ENCODE measurements at places on chromosomes 7 and 10.

DNA sequence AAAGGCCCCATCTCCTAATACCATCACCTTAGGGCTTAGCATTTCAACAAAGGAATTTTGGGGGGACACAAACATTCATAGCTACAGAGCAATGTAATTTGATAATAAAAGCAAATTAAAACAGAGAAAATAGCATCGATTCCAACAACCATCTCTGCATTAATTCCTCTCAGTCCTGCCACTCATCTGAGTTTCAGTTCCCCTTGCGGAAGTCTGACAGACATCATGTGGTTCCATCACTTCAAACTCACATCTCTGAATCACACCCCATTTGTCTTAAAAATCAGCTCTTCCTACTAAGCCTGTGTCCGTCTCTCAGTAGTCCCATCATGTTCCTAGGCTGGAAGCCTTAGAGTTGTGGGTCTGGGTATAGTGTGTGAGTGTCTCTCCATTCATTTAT is 3.6 kb downstream of the ADCK2 start:
- no peak for DNase-seq

DNA sequence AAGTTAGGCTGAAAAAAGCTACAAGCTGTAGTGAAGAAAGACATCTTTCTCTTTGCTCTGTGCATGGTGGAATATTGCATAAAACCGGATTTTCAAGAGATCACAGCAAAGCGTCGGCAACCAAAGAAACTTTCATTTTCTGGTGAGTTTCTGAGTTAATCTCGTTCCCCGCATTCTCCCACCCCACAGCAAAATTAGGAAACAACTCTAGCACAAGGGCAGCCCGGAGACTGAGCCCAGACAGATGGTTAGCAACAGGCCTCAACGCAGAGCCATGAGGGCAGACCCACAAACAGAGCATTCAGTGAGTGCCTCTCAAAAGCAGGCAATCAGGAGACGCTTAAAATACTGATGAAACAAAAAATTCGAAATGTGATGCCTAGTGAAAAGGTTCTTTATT is 396.1 kb upstream of the KLF6 start:
- DNase-seq = no peak

- DNase-seq = no peak
Measured at GRCh38 chr7:52917982-52918578, 117.4 kb upstream of the POM121L12 start.

GRCh38 chr10:43891241-43891640 is 242.6 kb upstream of the ZNF32 start:
- DNase-seq = no peak

- DNase-seq = no peak
Measured at GRCh38 chr10:30903397-30904138, 128.1 kb downstream of the ZNF438 start.

GRCh38 chr7:75905785-75906604 is 9.0 kb upstream of the POR start:
- no peak for DNase-seq

- no peak for DNase-seq
Measured at GRCh38 chr7:274266-274665, 15.7 kb upstream of the FOXL3 start.

DNA sequence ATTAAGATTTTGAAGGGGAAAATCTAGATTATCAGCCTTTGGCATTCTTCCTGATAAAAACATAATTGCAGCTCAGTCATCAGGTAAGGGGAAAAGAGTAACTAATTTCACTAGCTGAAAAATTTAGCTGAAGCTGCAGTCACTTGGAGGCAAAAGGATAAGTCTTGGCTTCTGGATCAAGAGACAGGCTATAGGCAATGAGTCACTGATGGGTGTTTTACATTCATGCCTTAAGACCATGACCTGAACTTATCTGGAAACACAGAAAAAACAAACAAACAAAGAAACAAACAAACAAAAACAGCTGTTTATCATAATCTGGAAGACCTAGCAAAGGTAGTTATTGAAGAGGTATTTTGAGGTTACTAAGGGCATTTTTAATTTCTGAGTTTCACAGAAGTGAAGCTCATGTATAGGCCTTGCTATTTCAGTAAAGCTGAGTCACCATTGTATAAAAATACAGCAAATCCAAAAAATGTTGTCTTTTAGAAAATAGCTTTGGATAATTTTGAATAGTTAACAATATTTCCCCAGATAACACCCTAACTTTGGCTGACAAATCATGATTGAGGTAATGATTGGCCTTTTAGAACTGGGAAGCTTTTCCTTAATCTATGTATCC is 40.3 kb downstream of the ZNF22 start:
- DNase-seq = no peak

DNA sequence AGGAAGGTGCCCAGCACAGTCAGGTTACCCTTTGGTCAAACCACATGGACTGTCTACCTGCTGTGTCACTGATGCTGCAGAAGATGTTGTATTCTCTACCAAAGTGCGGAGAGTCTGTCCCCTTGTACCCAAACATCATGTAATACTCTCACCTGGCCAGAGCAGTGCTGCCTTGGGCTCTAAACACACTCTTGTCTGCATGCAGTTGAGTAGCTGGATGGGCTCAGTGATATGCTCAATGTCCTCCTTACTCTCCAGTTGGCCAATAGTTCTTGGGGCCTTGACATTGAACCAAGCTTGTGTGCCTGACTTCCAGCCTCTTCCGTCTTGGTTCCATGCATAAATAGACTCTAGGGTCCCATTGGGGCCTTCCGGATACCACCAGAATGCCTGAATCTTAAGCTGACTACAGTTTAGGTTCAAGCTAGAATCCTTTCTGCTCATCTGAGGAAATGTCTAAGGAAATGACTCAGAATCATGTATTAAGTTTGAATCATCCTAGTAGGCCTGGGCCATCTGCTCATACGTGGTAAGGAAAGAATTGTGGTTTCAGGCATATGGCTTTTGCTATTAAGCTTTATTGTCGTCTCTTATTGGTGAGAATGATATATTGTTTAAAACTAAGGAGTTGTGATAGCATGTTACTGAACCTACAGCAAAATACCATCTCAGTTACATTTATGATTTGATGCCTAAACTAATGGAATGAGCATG is 118.0 kb downstream of the OTUD1 start:
- no peak for DNase-seq

GRCh38 chr10:29028486-29028885 is 260.4 kb upstream of the LYZL1 start:
- no peak for DNase-seq

DNA sequence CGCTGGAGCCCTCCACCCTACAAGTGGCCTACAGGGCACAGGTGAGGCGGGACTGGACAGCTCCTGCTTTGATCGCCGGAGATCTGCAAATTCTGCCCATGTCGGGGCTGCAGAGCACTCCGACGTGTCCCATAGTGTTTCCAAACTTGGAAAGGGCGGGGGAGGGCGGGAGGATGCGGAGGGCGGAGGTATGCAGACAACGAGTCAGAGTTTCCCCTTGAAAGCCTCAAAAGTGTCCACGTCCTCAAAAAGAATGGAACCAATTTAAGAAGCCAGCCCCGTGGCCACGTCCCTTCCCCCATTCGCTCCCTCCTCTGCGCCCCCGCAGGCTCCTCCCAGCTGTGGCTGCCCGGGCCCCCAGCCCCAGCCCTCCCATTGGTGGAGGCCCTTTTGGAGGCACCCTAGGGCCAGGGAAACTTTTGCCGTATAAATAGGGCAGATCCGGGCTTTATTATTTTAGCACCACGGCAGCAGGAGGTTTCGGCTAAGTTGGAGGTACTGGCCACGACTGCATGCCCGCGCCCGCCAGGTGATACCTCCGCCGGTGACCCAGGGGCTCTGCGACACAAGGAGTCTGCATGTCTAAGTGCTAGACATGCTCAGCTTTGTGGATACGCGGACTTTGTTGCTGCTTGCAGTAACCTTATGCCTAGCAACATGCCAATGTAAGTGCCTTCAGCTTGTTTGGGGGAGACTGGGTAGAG is at the start of gene COL1A2:
TSS of gene COL1A2 (plus strand) at position 459 of the 704 bp plus-strand sequence. CDS start at position 596, 137 bp downstream.
- no peak for DNase-seq

- no peak for DNase-seq
Measured at GRCh38 chr7:37031571-37032257, 307.4 kb upstream of the AOAH start.

DNA sequence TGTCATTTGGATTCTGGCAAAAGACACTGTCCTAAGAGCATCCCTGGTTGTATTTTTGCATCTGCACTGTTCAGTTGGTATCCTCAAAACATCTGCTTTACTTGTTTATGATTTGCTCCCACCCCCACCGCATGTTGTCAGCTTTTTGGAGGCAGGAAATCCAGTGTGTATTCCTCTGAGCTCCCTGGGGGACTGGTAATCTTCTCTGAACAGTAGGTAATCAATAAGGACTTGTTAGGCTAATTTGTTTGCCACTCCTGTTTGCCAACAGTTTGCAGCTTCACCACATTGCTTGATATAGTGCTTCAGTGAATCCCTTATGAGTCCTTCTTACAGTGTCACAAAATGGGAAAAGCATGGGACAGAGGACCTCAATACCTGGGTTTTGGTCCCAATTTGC is 49.1 kb downstream of the FEZF1 start:
- DNase-seq = no peak

DNA sequence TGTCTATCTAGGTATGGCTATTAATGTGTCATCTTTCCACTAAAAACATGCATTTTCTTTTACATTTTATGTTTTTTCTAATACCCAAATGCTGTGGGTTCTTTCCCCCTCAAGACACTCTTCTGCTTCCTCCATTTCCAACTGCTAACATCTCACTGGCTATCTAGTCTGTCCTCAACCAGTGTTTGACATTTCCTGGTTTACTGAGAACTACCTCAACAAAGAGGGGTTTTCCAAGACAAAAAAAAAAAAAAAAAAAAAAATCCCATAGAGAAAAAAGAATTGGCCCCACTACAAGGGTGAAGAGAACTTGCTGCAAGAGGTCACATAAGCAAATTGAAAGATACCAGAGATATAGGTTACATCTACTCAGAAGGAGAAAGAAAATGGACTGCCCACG is 359.7 kb downstream of the CRPPA start:
- DNase-seq = no peak

DNA sequence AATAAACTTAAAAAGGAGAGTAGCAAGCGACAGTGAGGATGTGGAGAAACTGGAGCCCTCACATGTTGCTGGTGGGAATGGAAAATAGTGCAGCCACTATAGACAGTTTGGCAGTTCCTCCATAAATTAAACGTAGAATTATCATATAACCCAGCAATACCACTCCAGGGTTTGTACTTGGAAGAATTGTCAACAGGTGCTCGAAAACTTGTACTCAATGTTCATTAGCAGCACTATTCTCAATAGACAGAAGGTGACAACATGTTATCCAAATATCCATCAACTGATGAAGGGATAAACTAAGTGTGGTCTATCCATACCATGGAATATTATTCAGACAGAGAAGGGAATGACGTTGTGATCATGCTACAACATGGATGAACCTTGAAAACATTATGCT is 71.9 kb downstream of the GALNT11 start:
- DNase-seq = no peak

- DNase-seq = peak; percentile 12
Measured at GRCh38 chr7:32164341-32164996, 94.3 kb upstream of the PDE1C start.

- DNase-seq = no peak
Measured at GRCh38 chr7:148883266-148884048, 634 bp downstream of the EZH2 start.
